NCI-H1436 (cell line): ENCODE measurements at places on chromosomes 4 and X.

DNA sequence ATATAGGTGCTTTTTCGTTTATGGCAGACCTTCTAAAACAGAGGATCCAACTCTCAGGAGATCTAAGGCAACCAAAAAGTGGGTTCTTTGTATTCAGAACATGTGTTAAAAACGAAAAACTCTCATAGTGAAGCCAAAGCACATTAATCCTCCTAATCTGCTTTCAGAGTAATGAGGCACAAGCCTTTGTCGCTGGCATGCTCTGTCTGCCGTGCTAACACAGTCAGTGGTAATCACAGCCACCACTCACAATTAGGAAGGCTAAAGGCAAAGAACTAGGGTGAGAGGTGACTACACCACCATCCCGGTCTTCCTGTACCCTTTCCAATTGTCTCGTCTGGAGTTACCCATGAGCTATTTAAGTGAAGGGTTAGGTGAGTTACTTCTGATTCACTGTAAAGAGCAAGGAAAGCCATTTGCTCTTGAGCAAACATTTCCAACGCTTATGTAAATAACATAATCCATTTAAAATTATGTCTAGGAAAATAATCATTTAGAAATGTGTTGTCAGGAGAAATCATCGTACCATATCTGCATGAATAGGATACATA is 40.7 kb downstream of the NPY2R start:
- no peak for DNase-seq

DNA sequence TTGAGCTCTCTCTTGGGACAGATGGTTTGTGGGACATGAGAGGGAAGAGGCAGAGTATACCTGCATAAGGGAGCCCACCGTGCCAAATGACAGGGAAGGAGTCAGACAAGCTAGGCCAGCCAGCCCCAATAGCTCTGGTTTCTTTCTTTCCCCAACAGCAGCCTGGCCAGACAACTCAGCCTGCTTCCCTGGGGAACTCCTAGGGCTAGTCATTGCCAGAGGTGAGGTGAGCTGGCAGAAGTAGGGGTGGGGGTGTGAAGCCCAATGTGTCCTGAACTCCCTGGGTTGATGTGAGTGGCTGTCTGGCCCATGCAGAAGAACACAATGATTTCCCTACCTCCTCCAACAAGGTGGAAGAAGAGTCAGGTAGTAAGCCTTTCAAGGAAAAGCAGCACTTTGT is 135.5 kb downstream of the AMMECR1 start:
- no peak for DNase-seq

GRCh38 chrX:49183701-49184281 is 2.4 kb downstream of the PRICKLE3 start:
- DNase-seq, result no peak

GRCh38 chr4:27490766-27491165 is 630.1 kb downstream of the STIM2 start:
- no peak for DNase-seq

- no peak for DNase-seq
Observed at GRCh38 chr4:107870916-107871786, 46.4 kb downstream of the SGMS2 start.

DNA sequence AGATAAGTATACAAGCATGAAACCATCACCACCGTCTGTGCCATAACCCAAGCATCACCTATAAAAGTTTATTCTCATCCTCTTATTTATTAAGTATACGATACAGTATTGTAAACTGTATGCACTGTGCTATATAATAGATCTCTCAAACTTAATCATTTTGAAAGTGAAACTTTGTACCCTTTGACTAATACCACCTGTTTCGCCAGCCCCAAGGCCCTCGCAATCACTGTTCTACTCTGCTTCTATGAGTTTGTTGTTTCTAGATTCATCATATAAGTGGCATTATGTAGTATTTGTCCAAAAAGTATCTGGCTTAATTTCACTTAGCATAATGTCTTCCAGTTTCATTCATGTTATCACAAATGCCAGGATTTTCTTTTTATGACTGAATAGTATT is 72.1 kb upstream of the DOCK11 start:
- DNase-seq, result no peak

- peak; percentile 47 for DNase-seq
Observed at GRCh38 chr4:38860788-38861424, 4.3 kb upstream of the TLR6 start.

DNA sequence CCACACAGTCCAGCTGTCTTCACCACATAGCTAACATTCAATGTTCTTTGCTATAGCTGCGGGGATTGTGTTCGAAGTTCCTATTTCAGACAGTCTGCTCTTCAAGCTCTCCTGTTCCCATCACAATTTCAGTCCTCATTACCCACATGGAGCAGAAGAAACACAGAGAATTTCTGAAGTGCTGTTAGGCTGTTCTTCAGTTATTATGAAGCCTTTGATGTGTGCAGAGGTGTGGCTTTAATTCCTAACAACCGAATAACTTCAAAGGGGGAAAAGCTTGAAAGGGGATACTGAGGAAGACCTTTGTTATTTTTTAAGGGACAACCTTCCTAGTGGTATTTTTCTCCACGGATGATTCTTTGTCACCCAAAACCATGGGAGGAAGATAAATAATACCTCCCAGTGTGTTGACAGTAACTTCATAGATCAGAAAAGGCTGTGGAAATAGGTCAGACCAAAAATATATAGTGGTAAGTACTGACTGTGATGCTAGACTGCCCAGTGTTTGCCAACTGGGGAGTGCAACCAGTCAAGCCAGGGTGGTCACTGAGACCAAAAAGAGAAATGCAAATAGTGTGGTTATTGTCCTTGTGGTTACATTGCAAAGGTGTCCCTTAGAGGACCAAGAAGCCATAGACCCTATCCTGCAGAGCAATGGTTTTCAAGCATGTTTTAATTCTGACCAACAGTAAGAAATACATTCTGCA is 52.1 kb downstream of the PRKG2 start:
- DNase-seq, result no peak

DNA sequence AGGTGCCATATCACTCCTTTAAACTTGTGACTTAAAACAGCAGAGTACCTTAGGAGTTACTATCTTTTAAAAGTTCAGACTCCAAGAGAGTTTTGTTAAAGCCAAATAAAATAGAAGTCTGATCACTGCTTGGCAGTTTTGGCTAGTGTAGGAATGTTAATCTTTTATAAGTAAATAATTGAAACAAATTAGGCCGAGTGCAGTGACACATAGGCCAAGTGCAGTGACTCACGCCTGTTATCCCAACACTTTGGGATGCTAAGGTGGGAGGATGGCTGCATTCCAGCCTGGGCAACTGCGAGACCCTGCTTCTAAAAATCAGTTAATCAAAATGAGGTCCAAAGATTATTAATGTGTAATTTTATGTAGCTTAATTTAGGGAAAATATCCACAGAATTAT is 37.2 kb downstream of the WDR44 start:
- DNase-seq, result no peak

- no peak for DNase-seq
Observed at GRCh38 chrX:27619459-27619858, 29.3 kb downstream of the DCAF8L2 start.

DNA sequence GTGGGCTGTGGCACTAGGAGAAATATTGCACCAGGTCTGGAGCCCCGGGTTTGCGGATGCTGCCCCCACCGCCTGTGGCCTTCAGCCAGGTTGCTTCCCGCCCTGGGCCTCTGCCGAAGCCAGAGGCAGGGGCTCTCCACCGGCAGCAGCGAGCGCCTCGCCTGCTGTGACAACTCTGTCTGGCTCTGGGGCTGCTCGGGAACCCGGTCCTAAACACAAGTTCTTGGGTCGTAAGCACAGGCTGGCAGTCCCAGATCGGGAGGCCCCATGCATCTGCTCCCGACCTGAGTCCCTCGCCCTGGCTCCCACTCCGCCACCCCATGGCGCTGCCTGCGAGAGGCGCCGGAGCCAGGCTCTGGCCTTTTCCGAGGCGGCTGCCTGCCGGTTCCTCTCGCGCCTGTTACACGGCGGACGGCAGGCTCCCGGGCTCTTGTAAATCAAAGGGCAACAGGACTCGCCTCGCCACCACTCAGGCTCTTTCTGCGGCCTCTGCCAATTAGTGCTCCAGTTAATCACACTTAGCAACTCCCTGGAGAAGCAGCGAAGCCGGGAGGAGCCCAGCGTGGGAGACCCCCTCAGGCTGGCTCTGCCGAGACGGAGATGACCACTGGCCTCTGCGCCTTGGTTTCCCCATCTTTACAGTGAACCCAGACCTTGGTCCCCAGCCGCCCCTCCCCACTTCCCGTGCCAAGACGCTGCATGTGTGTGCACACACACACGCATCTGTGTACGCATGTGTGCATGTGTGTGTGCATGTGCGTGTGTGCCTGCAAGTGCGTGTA is 109.2 kb downstream of the DCTD start:
- no peak for DNase-seq

DNA sequence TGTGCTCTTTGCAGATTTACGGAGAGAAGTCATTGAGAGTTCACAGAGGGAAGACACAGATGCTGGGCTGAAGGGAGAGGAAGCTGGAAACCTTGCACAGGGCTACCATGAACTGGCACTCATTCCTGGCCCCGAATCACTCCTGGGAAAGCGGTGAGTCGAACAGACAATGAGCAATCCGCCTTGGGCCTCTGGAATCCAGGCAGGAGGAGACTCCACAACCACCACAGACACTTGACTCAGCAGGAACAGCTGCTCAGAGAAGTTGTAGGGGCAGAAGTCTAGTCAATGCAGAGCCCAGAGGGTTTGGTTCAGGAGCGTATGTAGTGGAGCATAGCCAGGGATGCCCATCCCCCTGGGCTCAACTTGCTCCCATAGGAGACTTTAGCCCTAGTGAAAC is 62.8 kb upstream of the GRIA3 start:
- no peak for DNase-seq

DNA sequence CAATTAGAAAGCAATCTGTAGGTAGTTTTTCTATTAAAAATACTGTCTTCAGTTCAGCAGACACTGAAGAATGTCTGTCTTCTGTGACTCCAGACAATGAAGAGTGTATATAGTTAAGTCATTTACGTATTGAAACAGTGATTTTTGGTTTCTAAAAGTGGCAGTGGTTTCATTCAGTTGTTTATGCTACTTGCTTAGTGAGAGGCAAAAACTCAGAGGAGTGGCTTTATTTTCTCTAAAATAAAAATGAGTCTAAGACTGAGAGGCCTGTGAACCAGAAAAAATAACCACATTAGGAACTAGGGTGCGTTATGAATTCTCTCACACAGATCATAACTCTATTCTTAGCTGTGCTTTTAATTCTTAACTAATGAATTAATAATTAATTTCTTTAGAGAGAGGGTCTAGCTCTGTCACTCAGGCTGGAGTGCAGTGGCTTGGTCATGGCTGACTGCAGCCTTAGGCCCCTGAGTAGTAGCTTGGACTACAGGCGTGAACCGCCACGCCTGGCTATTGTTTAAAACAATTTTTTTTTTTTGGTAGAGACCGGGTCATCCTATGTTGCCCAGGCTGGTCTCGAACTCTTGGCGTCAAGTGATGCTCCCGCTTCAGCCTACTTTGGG is 31.4 kb downstream of the FREM3 start:
- no peak for DNase-seq

DNA sequence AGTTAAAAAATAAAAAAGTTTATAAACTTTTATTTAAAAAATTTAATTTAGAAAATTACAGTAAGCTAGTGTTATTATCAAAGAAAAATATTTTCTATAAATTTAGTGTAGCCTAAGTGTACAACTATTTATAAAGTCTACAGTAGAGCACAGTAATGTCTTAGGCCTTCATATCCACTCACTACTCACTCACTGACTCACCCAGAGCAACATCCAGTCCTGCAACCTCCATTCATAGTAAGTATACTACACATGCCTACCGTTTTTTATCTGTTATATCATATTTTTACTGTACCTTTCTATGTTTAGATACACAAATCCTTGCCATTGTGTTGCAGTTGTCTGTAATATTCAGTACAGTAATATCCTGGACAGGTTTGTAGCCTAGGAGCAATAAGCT is 129.0 kb upstream of the FAM47B start:
- no peak for DNase-seq

DNA sequence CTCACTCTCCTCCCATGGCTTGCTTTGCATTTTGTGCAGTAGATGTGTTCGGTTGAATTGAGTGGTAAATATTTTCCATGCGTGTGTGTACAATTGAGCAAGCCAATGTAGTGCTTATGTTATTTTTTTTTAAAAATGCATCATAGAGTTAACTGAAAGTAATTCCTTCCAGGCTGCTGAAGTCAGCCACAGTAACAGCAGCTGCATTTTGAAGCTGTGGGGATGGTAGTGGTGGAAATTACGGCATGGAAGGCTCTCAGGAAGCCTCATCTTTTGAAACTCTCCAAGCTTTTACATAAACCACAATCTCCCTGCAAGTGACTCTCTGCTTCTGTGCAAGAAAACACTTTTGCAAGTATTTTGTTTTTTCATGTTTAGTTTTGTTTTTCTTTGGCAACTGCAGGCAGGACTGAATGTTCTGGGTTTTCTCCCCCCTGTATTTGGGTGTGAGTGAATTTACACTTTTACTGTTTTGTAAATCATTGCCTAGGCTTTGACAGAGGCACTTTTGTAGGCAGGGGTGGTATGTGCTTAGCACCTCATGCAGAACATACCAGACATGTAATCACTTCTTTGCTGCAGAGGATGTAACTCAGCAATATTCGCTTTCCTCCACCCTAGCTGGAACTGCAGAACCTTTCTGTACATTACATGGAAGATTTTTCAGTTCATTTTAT is 56.2 kb downstream of the LRRC66 start:
- DNase-seq, result no peak

GRCh38 chr4:97548186-97548585 is 595.1 kb downstream of the STPG2 start:
- no peak for DNase-seq

DNA sequence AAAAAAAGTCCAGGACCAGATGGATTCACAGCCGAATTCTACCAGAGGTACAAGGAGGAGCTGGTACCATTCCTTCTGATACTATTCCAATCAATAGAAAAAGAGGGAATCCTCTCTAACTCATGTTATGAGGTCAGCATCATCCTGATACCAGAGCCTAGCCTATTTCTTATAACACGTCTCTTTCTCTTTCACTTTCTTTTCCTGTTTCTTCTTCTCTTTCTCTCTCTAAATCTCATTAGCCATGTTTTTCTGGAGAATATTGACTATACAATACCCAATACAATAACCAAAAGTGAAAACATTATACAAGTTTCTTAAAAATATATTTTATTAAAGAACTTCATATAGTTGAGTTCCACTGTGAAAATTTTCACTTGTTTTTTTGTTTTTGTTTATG is 1154.9 kb upstream of the PCDH7 start:
- DNase-seq, result no peak

DNA sequence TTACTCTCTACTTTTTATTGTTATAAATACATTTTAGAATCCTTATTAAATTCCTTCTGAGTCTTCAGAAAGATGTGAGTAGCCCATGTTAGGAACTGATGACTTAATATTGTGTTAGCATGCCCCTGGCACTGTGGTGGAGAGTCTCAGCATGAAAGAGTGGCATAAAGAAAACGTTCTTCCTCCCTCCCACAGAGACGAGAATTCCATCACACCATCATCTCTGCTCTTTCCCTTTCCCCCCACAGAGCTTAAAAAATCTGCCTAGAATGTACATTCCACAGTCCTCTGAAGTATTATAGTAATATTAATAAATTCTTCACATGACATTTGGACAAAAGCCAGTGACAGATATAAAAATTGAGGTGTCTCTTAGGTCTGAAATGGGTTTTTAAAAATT is 117.8 kb upstream of the DKK2 start:
- DNase-seq, result no peak
